ENCODE measurements at places on chromosomes 4 and X. TPM values are rescaled to one million over a fixed set of nuclear protein-coding genes. Genes with fewer than 3 reads are reported as not detected.

ATOH1 gene
- 42.2 TPM for total RNA-seq

LAS1L gene
- total RNA-seq = 12.3 TPM

CCSER1 gene
- 27.5 TPM for total RNA-seq

GRCh38 chr4:124429746-124430250 is 282.7 kb downstream of the ANKRD50 start:
- DNase-seq = no peak

MAB21L2 gene
- total RNA-seq = 3.9 TPM

DNA sequence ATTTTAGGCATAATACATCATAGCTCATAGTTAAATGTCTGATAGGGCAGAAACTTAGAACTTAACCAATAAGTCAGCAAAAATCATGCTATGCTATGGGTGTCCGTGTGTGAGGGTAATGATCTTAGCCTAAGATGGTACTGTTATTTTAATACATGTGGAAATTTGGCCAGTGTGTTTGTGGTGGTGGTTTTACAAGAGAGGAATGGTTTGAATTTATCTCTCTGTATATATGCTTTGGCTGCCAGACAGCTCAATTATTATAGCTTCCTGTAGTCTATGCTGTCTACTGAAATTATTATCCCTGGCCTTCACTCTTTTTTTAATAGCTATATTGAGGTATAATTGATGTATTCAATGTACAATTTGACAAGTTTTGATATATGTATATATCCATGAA is 21.3 kb downstream of the ZNF330 start:
- DNase-seq = no peak

DNA sequence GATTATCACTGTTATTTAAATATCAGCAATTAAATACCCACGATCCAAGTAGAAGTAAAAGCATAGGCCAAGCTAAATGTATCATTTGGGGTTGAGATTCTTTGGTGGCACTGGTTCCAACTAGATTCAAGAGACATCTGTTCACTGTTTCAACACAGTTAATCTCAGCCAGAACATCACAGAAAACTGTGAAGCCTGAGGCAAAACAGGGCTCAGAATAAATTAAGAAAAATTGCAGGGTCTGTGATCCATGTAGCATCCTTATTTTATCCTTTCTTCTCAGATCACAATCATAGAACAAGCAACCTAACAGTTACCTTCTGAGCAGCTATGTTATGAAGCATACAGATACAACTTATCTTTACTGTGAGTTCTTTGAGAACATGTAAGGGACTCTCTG is 23.7 kb downstream of the YTHDC1 start:
- no peak for DNase-seq

- no peak for DNase-seq
These were observed 65.3 kb downstream of the PDGFC start for GRCh38 chr4:156906325-156906724.

DNA sequence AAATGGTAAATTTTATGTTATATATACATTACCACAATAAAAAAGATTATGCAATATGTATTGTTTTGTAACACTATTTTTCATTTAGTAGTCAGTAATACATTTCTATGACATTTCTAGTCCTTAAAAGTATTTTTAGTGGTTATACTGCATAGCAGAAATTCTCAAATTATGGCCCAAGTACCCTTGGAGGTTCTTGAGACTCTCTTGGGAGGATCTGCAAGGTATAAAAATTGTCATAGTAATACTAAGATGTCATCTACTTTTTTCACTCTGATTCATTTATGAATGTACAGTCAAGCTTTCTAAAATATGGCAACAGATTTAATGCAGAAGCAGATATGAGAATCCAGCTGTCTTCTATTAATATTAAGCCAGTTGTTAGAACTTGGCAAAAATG is 138.6 kb upstream of the NAP1L5 start:
- DNase-seq = no peak

DNA sequence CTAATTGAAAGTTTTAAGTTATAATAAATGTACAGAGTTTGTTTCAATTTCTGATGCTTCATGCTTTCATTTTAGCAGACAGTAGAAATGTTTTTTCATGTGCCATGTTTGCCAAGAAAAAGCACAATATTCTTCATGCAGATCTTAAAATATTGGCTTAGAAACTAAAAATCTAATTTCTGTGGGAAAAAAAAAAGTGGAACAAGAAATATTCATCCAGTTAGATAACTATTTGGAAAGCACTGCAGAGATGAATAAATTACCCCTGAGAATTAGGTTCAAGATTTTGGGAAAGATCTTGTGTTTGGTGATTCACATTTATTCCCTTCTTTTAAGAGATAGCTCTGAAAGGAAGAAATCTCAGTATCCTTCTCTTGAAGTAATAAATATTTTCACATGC is 912.5 kb downstream of the C4orf33 start:
- DNase-seq = no peak
